Glomerular endothelial cell (primary cell): ENCODE measurements at places on chromosomes 5 and 9.

GRCh38 chr5:118052503-118052902 lies 935.8 kb downstream of the DTWD2 start:
- DNase-seq = no peak

DNA sequence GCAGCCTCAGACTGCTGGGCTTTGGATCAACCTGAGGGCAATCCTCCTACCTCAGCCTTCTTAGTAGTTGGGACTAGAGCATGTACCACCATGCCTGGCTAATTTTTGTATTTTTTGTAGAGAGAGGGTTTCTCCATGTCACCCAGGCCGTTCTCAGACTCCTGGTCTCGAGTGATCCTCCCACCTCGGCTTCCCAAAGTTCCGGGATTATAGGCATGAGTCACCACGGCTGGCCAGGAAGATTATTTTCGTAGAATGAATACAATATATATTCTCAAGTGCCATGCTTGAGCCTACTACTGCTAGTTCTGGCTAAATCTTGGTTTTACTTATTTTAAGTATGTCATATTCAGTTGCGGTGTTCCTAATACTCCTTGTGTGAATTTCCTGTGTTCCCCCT lies 88.2 kb upstream of the CLINT1 start:
- DNase-seq = peak; percentile 7

DNA sequence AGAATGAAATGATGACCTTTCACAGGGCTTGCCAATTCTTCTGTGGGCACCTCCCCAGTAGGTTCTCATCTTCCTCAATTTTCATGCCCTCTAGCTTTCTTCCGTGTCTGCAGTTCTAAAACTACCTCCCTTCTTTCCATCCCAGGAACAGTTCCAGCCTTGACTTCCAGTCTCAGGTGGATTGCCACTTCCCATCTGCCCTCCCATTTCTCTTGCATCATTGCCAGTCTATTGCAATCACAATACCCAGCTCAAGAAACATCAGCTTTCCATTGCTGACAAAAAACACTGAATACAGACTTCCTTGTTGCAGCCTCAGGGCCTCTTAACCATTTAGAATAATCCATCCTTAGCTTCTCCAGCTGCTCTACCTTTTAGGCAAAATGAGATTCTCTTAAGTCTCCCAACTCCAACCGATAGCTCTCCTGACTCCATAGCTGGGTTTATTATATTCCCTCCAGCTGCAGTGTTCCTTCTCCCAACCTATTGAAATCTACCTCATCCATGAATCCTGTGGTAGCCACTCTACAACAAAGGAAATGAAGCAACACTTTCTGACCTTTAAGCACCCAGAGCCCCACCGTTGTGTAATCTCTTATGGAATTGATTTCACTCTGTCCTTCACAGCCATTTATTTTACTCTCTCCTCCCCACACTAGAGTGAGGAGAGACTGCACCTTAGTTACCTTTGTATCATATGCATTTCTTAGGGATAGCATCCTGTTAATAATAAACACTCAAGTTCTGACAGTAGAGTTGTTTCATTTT lies 75.6 kb upstream of the PCA3 start:
- DNase-seq = no peak

DNA sequence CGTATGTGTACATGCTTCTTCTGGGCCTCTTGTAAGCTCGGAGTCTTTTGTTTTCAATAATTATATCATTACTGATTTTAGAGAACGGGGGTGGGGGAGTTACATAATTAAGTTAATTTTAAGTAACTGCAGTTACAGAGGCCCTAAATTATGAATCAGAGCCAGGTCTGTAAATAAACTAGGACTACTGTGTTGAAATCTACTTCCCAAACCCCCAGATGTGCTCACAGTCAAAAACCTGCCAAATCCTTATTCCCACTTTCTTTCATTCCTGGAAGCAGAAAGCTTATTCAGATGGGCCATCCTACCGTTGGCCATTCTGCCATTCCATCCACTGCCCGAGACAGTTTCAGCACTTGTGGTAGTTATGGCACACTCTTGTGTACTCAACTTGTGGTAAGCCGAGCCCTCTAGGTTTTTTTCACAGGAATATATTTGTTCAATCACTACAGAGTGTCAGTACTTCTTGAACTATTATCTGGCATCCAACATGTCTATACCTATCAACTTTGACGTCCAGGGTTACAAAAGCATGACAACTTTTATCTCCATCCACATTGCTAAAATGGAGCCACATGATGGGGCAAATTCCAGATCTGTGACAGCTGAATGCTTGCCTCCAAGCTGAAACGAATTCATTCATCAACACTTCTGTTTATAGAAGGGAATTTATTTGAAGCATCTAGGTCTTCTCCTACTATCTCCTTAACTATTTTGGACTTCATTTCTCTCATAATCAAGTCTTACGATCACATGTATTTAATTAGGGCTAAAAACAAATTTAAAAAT lies 37.8 kb downstream of the GLRX start:
- no peak for DNase-seq

DNA sequence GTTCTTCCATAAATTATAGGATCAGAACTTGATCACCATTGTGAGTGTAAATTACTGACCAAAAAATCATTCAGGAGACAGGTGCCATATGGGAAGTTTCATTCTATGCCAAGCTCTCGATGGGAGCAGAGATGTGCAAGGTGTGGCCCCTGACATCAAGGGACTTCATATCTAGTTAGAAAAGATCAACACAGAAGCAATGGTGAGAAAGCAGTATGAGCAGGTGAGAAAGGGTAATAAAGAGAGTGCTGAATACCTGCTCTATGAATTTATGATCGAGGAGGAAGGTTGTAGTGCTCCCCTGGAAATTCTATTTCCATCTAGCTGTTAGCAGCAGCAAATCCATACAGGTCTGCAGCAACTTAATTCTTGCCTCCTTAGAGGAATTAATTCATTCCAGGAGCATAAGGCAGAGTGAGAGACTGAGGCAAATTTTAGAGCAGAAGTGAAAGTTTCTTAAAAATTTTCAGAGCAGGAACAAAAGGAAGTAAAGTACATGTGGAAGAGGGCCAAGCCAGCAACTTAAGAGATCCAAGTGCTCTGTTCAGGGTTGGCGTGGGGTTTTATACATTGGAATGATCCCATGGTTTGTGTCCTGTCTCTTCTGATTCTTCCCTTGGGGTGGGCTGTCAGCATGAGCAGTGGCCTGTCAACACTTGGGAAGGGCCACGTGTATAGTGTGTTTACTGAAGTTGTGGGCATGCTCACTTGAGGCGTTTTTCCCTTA lies 181.8 kb downstream of the SAXO1 start:
- no peak for DNase-seq

- DNase-seq = no peak
Observed at GRCh38 chr5:73652391-73652790, 26.4 kb downstream of the ARHGEF28 start.

DNA sequence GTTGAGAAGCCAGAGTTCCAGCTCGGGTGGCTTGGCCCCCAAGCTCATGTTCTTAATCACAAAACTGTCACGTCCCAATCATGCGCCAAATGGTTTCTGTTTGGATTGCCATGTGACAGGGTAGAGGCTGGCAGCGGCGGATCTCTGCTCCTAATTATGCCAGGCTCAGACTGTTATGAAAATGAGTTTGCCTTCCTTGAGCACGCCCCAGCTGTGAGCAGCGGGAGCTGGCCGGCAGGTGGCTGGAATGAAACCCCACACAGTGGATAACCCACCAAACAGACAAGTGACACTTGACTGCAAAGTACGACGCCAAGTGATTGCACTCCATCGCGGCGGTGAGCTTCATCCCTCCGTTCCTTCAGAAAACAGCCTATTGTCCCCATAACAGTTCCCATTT lies 75.4 kb downstream of the CFAP77 start:
- no peak for DNase-seq

DNA sequence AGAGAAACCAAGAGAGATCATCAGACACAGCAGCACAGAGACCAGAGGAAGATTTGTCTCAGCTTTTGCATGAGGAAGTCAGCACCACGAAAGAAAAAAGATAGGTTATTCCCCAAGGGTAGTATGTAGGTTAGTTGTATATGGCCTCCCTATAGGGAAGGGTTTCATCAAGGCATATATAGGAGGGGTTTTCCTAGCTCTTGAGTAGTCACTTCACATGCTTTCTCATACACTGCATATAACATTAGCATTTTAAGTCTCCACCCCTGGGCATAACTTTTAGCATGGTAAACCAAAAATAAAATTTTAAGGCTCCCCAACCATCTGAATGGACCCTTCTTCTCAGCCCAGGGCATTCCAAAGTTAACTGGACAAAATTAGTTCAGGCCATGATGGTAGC lies 1571.6 kb upstream of the ACO1 start:
- DNase-seq = no peak

- DNase-seq = no peak
Observed at GRCh38 chr5:6468870-6469269, 20.2 kb downstream of the UBE2QL1 start.

DNA sequence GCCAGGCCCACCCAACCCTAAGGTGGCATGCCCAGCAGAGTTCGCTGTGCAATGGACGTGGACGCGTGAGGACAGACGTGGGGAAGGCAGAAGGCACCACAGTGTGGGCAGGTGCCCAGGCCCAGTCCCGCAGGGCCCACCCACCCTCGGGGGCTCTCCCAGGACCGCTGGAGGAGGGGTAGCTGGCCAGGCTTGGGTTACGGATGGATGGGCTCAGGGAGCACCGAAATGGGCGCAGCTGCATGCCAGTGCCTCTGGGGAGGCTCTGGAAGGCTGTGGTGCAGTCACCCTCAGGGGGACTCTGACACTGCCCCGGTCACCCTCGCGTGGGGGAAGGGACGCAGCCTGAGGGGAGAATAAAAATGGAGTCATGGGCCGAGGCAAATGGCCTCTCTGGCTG lies 9.6 kb upstream of the GPSM1 start:
- DNase-seq = no peak

DNA sequence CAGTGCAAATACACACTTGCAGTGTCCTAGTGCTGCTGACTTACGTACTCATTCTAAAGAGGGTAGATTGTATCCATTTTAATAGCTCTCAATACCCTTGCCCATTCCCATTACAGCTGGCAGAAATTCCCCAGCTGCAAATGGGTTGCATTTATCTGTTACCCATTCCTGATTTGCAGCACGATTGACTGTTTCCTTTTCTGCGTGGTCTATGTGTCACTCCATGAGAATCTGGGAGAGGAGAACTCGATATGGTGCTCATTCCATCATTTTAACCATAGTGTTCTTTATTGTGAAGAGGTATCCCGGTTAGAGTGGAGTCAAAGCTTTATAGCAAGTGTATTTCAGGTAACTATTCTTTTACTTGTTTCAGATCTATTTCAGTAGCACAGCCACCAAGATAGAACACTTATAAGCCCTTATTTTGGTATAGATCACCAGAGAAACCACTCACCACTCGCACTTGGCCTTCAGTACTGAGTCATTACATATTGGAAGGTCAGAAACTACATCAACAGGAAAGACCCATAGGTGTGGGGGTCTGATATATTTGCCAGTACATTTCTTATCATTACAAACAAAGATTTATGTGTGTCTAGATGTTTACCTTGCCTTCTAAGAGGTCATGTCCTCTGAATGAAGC lies 139.5 kb downstream of the MUSK start:
- no peak for DNase-seq

DNA sequence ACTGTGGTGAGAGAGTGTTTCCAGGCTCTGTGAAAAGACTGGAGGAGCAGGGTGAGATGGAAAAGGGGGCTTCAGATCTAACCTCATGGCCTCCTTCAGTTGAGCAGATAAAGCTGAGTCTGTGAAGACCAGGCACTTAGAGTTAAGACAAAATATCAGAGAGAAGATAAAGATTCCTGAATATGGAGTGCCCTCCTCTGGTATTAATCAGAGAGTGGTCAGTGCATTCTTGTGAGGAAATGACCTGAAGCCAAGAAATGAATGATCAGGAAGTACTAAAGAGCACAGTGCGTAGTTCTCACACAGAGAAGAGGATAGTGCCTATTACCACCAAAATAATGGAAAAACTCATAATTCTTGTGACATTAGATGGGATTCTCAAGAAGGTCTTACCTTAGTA lies 1417.0 kb upstream of the ACO1 start:
- no peak for DNase-seq

GRCh38 chr5:176844706-176845391 lies 34.5 kb downstream of the UNC5A start:
- no peak for DNase-seq

DNA sequence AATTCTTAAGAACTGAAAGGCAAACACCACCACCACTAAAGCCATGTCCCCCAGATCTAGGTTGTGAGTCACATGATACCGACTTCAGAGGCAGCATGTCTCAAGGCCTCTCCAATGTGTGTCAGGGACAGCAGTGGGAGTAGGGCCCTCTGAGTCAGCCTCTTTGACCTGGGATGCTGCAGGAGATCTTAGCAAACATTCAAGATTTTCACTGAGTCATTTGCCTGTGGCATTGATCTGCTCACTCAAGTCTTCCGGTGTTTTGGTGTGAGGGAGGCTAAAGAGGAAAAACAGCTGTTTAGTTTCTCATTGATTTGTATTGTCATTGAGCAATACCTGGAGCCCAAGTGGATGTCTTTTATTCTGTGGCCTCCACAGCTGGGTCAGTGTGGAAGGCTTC lies 36.1 kb downstream of the TMC1 start:
- DNase-seq = peak; percentile 52

DNA sequence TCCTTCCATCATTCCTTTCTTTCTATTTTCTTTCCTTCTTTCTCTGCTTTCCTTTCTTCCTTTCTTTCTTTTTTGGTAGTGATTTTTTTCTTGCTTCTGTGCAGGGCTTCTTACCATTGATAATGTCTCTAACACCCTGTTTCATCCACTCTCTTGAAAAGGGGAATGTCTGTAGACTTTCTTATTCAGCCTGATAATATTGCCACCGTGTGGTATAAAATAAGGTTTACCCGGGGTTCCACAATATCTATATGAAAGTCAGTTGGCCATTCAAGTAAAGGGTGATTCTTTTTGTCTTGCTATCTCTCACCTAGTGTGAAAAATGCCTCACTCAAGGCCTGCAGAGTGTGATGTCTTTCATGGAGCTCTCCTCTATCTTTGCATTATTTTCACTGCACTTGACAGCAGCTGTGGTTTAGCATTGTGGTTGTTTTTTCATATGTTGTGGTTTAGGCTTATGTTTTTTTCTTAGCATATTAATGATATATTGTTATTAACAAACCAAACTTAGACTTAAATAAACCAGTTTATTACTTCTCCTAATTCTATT lies 153.9 kb downstream of the CSNK1G3 start:
- no peak for DNase-seq
